CD4-positive, alpha-beta T cell treated with Interferon alpha-2 for 1 hour (primary cell): ENCODE measurements at places on chromosomes 16 and 17.
A peak's percentile ranks its signal among the peaks of the same experiment; 100 is the strongest.

GRCh38 chr16:83934684-83934977, 18.4 kb upstream of the OSGIN1 start:
- no peak for DNase-seq

DNA sequence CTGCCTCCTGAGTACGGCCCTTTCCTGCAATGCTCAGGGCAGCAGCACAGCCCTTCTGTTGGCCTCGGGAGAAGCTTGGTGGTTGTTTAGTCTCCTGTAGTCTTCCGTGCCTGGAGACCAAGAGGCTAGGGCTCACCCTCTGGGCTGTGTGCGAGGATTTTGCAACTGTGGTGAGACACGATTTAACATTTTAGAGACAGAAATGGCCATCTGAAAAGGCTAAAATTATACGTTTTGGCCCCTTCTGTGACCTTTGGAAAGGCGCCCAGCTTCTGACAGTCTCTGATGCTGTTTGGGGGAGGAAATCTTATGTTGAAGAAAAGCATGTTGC, 33.1 kb downstream of the FOXL1 start:
- no peak for DNase-seq

GRCh38 chr16:4241258-4241927, 487 bp downstream of the SRL start:
- no peak for DNase-seq

DNA sequence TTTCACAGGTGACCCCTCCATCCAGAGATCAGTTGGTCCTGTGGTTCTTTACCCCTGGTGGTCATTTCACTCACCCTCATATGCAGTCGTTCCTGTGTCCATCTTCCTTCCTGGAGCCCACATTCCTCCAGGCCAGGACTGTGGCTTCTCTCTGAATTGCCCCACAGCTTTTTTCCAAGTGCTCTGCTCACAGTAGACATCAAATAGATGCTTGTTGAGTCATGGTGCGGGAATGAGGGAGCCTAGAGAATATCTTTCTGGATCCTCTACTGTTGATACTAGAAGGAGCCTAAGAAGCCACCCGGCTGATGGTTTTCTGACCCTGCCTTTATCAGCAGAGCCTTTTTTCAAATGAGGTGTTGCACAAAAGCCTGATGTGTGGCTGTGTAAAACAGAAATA, 10.4 kb downstream of the USB1 start:
- no peak for DNase-seq

- no peak for DNase-seq
Measured at GRCh38 chr16:85090181-85090580, 22.1 kb downstream of the CIBAR2 start.

- DNase-seq, result no peak
Measured at GRCh38 chr17:43559161-43559816, 13.1 kb upstream of the ETV4 start.

GRCh38 chr17:77414811-77415400, 274.1 kb downstream of the SEC14L1 start:
- DNase-seq, result no peak

DNA sequence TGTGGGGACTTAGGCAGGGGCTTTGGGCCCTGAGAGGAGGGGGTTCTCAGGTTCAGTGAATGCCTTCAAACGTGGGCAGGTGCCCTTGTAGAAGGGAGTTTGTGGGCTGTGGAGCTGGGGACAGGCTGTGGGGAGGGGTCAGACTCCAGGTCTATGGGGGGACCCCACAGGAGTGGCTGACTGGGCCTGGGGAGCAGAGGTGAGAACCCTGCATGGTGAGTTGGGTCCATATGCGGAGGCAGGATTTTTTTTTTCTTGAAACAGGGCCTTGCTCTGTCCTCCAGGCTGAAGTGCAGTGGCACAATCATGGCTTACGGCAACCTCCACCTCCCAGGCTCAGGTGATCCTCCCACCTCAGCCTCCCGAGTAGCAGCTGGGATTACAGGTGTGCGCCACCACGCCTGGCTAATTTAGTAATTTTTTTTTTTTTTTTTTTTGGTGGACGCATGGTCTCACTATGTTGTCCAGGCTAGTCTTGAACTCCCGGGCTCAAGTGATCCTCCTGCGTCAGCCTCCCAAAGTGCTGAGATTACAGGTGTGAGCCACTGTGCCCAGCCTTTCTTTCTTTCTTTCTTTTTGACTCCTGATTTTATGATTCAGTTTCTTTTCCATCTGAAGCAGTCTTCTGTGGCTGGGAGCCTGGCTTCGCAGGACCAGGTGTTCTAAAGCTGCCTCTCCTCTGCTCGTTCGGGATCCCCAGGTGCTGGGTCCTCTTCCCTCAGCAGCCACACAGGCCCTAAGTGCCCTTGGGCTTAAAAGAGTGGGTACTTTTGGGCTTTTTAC, 19.0 kb upstream of the ADCY7 start:
- no peak for DNase-seq

DNA sequence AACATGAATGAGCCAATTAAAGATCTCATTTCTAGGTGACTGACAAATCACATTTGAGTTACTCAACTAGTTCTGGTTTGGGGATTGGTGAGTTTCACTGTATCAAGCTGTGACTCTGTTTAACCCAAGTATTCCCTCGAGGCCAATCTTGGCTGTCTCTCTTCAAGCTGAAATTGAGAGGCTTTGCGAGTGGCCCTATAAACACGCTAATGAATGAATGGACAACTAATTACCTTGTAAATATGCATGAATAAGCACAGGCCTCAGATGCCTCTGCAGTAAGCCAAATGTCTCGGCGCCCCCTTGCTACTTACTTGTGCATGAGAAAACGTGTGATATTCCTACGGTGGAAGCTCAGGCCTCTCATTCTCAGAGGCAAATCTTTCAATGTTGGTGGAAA, 450.3 kb upstream of the PSMD7 start:
- DNase-seq, result no peak

DNA sequence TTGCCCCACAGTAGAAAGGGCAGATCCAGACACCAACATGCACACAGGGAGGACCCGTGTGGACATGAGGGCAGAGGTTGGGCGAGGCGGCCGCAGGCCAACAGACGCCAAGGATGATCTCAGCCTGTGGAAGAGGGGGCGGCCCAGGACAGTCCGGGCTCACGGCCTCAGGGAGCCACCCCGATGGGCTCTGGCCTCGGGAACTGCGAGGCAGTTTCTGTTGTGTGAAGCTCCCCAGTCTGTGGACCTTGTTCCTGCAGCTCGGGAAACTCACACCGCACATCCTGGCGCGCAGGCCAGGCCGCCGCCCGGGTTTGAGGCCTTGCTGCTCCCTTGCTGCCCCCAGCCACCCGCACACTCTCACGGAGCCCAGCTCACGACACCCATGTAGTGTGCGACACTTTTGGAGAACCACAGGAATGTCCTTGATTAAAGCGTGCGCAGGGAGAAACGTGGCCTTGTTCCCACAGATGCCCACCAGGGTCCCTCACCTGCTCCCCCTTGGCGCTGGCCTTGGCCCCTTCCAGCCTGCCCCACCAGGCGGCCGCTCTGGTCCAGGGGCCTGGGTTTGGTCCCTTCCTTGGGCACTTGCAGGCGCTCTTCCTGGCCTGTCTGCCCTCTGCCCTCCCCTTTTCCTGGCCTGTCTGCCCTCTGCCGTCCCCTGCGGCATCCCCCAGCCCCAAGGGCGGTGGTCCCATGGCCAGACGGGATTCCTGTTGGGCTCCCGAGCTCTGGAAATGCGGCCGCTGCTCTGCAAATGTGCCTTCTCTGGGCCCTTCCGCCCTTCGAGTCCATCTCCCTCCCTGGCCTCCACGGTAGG, 9.3 kb upstream of the SLC38A10 start:
- no peak for DNase-seq

- no peak for DNase-seq
Measured at GRCh38 chr16:4680673-4681470, 12.5 kb upstream of the NUDT16L1 start.

DNA sequence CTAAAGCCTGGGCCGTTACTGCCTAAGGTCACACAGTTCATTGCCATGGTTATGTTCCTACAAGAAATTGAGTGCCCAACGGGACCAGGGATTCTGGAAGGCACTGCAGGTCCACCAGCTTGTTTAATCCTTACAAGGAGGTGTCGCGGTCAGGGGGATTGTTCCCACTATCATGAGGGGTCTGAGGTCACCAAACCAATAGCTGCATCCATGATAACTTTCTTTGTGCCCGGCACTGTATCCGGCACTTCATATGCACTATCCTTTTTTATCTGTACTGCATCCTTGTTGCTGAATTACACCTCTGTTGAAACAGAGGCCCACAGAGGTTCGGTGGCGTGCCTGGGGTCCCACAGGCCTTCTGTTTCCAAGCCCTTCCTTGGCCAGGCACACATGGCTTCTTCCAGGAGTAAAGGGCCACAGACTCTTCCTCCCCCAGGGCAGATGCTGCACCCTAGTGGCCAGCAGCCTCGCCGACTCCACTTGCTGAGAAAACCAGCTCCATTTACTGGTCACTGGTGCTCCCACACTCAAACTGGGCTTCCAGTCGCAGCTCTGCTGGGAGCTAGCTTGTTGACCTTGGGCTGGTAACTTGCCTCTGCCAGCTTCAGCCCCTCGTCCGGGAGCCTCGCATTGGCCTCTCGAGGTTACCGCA, 82.0 kb upstream of the PLCG2 start:
- DNase-seq, result peak; percentile 32

- DNase-seq, result no peak
Measured at GRCh38 chr16:26078716-26079355, 387.1 kb downstream of the HS3ST4 start.

GRCh38 chr16:84283314-84284153, 11.1 kb upstream of the WFDC1 start:
- no peak for DNase-seq

GRCh38 chr16:11147033-11147753, 108.8 kb downstream of the SOCS1 start:
- DNase-seq, result no peak

- peak; percentile 51 for DNase-seq
Measured at GRCh38 chr16:80526418-80527061, 14.3 kb upstream of the DYNLRB2 start.

DNA sequence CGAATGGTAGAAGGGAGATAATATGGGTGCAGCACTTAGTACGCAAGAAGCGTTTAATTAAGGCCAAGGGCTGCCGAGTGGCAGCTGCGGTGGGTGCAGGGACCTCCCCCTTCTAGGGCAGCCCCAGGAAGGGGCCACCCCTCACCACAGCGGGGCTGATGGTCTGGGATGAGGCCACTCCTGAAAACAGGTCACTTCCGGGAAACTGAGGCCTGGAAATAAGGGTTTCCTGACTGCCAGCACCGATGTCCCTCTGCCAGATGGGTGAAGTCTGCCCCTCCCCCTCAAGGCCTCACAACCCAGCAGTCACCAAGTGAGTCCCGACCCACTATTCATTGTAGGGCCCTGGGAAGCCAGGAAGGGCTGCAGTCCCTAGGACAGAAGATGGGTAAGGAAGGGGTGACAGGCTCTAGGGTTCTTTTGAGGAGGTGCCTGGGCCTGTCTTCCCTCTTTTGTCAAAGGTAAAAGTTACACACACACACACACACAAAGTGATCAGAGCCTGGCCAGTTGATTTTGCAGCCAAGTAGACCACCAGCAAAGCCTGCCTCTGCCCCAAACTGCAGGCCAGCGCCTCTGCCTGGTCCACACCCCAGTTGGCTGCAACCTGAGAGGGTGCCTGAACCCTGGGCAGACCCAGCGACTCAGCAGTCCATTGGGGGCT, 12.5 kb downstream of the SREBF1 start:
- peak; percentile 12 for DNase-seq

GRCh38 chr17:9209781-9210370, 188.6 kb downstream of the NTN1 start:
- no peak for DNase-seq

- no peak for DNase-seq
Measured at GRCh38 chr17:1029196-1029921, 32.4 kb downstream of the TIMM22 start.

- DNase-seq, result no peak
Measured at GRCh38 chr16:14148016-14148415, 76.9 kb downstream of the MRTFB start.

DNA sequence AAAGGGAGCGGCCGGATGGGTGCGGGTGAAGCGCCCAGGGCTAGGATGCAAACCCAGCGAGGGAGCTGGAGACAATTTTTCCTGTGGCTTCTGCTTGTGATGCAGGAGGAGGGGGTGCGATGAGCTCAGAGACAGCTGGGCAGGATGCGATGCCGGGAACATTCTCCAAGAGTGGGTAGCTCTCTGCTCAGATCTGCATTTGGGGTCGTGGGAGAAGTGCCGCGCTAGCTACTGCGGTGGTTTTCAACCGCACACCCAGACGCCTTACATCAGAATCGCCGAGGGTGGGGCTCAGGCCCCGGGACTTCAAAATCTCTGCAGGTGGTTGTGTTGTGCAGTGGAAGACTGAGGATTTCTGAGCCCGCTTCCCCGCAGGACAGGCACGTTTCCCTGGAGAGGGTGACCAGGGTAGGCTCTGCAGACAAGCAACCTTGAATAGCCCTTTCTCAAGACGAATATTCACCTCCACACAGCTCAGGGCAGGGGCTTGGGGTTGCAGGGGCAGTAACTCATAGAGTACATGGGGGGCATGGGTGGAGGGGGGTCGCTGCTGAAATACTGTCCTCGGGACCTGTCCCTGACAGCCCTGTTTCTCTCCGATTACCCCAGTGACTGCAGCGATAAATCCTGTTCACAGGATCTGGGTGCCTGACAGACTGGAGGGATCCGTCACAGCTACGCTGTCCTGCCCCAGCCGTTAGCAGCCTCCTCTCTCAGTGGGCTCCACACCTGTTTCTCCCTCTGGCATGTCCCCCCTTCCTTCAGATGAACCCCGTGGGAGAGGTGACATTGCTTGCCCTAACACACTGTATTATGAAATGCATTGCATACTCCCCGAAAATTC, 63.3 kb downstream of the HAPSTR1 start:
- DNase-seq, result no peak

- DNase-seq, result no peak
Measured at GRCh38 chr17:35915153-35915964, 15.2 kb downstream of the RDM1 start.

- no peak for DNase-seq
Measured at GRCh38 chr17:258045-258734, 76.7 kb upstream of the DOC2B start.

GRCh38 chr17:69724238-69724637, 309.7 kb downstream of the MAP2K6 start:
- DNase-seq, result no peak

DNA sequence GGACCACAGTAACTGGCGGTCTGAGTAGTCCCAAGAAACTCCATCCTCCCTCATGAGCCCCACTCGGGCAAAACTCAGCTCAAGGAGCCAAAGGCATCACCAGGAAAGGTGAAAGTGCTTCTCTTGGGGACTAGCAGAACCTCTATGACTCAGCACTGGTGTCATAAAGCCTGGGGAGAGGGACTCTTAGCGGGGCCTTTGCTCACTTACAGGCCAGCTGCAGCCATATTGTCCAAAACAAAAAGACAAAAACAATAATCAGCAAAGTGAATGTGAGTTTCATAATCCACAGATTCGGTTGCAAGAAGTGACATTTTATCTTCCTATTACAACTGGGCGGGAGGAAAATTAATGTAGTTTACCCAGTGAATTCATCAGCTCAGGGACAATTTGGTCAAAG, at the start of gene TEKT5:
Gene TEKT5, minus strand, starts transcription at position 101 of the 400 bp plus-strand sequence. Its CDS starts 57 bp downstream, at position 44.
- no peak for DNase-seq

DNA sequence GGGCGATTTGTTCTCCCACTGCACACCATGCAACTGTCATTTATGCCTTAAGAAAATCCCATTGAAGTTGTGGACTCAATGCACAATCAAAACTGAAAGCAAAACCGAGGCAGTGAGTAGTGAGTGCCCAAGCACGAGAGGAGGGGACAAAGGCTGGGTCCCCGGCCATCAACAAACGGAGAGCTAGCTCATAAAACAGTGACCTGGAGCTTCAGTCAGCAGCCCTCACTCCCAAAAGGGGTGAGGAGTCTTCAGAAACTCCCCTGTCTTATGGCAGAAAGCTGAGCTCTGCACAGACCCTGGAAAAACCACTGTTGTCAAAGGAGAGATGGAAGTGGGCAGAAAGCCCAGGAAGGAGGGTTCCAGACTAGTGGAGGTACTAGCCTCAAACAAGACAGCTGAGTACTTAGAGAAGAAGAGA, 96.9 kb downstream of the ADCY9 start:
- DNase-seq, result no peak

- DNase-seq, result no peak
Measured at GRCh38 chr16:88131256-88131655, 180.0 kb downstream of the BANP start.
